ENCODE measurements at places on chromosomes 12 and 14.

- no peak for DNase-seq
Observed at GRCh38 chr12:130476451-130477135, 138.9 kb downstream of the PIWIL1 start.

GRCh38 chr14:89616852-89617341, 199.9 kb upstream of the FOXN3 start:
- DNase-seq = no peak

DNA sequence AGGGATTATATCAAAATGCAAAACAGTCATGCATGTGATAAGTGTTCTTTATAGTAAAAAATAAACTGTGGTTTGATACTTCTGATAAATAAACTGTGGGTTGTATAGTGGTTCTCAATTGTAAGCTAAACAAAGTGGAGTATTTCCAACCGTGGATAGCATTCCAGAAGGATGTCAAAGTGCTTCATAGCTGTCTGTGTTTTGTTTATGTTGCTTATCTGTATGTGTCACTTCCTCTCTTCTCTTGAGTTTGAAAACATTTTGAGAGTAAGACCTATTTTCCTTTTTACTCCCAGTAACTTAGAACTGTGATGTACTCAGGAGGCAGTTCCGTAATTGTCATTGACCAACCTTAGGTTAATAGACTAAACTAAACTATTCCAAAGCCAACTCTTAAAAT, 415.8 kb downstream of the TMTC2 start:
- no peak for DNase-seq

DNA sequence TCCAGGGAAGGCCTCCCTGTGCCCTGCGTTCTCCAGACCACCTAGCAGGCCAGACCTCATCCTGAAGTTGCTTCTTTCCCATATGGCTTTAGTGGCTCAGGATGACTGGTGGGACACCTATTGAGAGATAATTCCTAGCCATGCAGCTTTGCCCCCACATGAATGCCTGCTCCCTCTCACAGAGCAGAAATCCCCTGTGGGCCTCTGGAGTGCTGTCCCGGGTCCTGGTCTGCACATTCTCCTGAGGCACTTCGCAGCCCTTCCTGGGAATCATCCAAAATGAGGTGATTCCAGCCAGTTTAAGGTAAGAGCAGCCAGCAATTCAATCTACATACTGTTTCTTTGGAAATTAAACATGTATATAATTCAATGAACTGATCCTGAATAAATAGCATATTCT, 135.9 kb downstream of the GPR65 start:
- no peak for DNase-seq

DNA sequence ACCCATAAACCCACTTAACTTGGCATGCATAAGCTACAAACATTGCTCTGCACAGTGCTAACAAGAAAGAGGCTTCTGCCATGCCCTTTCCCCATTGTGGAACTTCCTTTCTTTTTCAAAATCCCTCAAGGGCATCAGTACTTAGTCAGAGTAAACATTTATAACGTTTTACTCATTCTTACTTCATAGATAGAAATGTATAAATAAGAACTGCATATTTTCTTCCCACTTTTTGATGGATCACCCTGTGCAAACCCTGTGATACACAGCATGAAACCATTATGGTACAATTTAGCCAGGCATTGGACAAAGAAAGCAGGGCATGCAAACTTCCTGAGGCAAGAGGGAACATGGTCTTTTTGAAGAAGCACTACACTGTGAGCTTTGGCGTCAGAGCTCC, 113.8 kb upstream of the FOXG1 start:
- no peak for DNase-seq

- no peak for DNase-seq
Observed at GRCh38 chr12:55681142-55682077, 26.3 kb downstream of the ITGA7 start.

DNA sequence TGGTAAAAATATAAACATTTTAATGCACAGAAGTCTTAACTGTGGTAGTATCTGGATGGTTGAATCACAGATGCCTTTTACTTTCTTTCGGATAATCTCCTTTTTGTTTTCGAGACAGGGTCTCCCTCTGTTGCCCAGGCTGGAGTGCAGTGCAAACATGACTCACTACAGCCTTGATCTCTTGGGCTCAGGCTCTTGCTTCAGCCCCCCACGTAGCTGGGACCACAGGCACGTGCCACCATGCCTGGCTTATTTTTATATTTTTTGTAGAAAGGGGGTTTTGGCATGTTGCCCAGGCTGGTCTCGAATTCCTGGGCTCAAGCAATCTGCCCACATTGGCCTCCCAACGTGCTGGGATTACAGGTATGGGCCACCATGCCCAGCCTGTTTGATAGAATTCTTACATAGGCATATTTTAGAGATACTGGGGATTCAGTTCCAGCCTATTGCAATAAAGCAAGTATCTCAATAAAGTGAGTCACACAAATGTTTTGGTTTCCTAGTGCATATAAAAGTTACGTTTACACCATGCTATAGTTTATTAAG, 99.2 kb downstream of the SNAPC1 start:
- no peak for DNase-seq

DNA sequence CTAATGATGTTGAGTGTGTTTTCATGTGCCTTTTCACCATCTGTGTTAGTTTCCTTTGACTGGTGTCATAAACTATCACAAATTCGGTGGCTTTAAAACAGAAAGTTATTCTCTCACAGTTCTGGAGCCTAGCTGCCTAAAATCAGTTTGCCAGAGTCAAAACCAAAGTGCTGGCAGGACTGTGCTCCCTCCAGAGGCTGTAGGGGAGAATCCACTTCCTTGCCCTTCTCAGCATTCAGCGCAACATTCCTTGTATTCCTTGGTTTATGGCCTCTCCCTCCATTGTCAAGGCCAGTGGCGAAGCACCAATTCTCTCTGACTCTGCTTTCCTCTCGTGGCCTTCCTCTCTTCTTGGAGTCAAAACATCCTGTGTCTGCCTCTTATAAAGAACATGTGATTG, 174.2 kb upstream of the PDE3A start:
- no peak for DNase-seq

- DNase-seq = no peak
Observed at GRCh38 chr12:2115101-2115845, 62.5 kb downstream of the CACNA1C start.

GRCh38 chr14:59819446-59820088, 51.0 kb downstream of the RTN1 start:
- DNase-seq = no peak

All from NCI-H1092 (cell line).